ENCODE measurements at places on chromosomes 7 and 10.
A peak's percentile ranks its signal among the peaks of the same experiment; 100 is the strongest.

GRCh38 chr7:10703059-10703458 lies 270.6 kb upstream of the PHF14 start:
- DNase-seq: no peak

GRCh38 chr10:132335189-132336063 lies 3.4 kb downstream of the LRRC27 start:
- DNase-seq: no peak

DNA sequence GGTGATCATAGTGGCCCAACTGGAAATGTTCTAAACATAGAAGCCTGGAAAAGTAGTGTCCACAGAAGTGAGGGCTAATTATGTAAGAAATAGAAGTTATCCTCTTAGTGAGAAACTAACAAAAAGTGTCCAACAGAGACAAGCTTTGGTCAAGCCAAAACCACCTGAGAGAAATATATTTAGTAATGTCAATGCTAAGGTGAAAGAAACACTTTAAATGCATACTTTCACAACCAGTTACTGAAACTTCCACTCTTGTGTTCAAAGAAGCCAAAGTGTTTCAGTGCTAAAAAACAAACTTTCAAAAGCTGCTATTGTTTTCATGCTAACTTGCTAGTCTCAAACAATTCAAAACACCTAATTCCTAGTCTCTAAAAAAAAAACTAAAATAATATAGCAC lies 18.1 kb downstream of the RAB11FIP2 start:
- DNase-seq: no peak

DNA sequence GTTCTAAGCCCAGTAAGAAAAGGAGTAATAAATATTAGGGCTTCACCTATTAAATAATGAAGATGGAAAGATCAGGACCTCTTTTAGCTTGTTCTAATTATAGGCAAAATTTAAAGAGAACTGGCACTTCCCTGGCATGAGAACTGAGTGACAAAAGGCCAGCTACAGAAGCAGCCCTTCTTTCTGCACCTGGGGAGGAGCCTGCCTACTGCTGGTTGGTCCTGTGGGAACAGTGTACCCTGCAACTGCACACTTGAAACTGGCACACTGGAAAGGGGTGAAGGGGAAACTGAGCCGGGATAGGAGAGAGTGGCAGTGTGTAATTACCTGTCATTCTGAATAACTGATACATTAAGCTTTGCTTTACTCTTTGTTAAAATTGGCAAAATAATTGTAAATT lies 80.4 kb downstream of the SHH start:
- DNase-seq: no peak

- no peak for DNase-seq
Measured at GRCh38 chr7:151361193-151361959, 19.8 kb downstream of the NUB1 start.

- DNase-seq: no peak
Measured at GRCh38 chr7:44881066-44881600, 4.2 kb downstream of the PURB start.

DNA sequence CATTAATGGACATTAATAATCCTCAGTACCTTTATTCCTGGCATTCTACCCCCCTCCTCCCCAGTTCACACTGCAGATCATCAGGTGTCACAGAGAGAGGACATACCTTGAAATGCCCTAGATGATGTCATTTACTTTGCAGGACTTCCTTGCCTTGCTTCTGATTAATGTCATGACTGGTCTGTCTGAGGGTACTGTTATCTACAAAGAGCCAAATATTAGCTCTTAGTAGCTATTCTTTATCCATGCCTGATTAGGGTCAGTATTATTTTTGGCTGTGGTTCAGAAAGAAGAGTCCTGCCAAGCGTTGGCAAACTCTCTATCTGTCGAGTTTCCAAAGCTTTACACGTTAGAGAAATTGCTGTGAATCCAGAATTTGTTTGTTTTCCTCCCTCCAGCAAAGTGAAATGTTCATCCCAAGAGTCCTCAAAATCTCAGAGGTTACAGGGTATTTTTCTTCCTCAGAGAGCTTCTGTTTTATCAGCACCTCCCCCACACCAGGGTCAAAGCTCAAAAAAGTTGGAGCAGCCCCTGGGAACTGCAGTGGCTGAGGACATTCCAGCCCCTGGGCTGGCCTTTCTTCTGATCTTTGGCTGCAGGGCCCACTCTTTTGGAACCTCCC lies 12.6 kb downstream of the SCD start:
- DNase-seq: no peak

DNA sequence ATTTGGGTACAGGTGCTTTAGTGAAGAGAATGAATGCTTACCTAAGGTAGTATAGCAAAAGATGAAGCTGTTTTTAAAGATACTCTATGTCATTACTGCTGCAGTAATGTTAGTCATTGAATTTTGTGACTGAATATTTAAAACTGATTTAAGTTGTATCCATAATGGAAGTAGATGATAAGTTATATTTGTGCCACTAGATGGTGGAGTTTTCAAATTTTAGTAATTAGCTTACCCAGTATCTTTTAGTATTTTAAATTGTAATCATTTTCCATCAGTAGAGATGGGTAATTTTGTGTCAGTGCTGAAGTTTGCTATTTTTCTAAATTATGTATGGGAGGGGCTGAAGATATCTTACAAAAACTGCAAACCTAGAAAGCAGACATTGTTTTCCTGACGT lies 25.2 kb downstream of the HBP1 start:
- DNase-seq: no peak

DNA sequence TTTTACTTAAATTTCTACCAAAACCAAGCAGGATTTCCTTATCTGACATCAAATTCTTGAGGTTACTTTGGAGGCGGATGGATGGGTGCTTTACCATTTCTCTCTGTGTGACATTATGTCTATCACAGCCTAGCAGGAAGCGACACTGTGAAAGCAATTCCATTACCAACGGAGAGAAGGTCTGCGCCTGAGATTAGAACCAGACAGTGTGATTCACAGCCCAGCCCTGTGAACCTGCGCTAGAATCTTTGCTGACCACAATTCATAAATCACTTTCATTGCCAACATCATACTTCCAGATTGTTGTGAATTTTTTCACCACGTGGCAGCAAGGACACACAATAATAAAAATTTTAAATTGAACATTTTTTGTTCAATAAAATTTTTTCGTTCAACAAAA lies 126.5 kb downstream of the CUBN start:
- no peak for DNase-seq

GRCh38 chr7:76409537-76409936 lies at the start of gene SSC4D:
Gene SSC4D (minus strand): TSS chr7:76409697. CDS start chr7:76404439, 5,258 bp downstream.
- no peak for DNase-seq

DNA sequence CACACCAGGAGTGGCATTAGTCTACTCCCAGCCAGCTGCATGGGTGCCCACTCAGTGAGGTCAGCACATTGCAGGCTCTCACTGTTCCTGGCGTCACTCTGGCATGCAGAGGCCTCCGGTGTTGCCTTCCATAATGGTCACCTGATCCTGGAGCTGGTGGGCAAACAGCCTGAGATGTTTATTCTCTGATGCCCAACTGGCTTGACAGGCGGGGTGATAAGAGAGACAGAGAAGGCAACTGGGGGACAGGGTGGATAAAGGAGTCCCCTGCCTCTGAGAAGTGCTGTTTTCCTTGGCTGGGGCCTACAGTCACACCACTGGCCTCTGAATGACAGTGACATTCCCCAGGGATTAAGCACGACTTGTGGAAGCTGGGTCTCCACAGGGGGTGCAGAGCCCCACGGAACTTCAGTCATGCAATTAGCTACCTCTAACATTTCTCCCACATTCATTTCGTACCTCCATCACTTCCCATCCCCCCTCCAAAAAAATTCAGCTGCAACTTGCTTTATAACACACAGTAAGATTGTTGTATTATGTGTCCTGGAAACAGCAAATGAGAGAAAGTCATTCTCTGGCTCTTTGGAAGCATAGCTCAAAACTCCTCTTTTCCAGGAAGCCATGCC lies 7.1 kb upstream of the RBM20 start:
- DNase-seq: no peak

GRCh38 chr10:130411496-130412085 lies 275.4 kb downstream of the GLRX3 start:
- DNase-seq: no peak

DNA sequence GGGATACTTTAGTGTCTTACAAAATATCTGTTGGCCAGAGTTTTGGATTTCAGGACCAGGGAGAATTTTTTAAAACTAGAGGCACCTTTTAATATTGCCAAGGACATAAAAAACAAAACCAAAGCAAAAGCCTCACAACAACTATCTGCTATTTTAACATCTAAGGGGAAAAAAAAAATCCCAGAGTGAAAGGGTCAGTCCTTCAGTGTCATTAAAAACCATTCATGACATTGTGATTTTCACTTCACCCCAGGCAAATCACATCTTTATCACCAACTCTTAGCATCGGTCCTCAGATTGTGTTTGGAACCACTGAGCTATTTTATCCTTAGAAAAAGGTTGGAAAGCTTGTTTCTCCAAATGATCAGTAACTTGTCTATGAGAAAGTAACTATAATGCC lies 10.7 kb downstream of the CEP41 start:
- no peak for DNase-seq

DNA sequence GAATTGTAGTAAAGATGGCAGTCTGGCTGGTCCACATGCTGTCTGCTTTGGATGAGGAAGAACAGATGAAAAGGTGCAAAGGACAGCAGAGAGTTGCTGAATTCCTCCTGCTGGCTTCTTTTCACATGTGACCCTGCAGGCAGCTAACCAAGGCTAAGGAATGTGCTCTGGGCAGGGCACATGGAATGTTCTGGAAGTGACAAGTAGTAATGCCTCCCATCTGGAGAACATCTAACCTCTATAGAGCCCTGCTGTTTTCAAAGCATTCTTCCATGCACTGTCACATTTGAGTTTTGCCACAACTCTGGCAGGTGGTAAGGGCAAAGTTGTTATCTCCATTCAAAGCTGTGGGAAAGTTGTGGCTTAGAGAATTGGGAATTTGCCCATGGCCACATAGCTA lies 208.8 kb downstream of the STK31 start:
- no peak for DNase-seq

- DNase-seq: no peak
Measured at GRCh38 chr10:127524908-127525665, 24.0 kb upstream of the NPS start.

DNA sequence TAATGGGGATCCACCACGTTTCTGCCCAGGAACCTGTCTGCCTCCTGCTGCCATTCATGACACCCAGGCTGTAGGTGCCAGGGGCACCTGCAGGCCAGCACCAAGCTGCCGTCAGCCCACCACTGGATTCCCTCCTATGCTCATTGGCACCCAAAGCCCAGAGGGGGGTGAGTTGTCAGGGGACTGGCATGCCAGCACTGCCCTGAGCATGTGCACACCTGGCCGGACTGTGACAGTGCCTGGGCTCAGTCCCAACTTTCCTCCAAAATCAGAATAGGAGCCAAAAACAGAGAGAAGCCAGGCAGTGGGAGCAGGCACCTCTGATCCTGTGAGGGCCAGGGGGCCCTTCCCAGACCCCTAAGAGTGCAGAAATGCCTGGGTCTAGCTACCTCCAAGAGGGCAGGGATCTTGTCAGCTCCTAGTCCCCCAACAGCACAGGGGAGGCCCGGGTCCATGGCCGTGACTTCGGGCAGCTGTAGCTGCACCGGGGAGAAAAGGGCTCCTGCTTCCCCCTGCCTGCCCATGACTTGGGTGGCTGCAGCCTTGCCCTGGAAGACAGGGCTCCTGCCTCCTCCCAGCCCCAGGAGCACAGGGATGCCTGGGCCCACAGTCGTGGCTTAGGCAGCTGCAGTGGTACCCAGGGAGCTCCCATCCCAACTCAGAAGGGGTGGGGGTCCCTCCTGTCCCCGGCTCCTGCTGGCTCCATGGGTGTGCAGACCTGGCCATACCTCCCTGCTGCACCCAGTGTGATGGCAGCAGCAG lies 249.8 kb upstream of the DKK1 start:
- no peak for DNase-seq

DNA sequence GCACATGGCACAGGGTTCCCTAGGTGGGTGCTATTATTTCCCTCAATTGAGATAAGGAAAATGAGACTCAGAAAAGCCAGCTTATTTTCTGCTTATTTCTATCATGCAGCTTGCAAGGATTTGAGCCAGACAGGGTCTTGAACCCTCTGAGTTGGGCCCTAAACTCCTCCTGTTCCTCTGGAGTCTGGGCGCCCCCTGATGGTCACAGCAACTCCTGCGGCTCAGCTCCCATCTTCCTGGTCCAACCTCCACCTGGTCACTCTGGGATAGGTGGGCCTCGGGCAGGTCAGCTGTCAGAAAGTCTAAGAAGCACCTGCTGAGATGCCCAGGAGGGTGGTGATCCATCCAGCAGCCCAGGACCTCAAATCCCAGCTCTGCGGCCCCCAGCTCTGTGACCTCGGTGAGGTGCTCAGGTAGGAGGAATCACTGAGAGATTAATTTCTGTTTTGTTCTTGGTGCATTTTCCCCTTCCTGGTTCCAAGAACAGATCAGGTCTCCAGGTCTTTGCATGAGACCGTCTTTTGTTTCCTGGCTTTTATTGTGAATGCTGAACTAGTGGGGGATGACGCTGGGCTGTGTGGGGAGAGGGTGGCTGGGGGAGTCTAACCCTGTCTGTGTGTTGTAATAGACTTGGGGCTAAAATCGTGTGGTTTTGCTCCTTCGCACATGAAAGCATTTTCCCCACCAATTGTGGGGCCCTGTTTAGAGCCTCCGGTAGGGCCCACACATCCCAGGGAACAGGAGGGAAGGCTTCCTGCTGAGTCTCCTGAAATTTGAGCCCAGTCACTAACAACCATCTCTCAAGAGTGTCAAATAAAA lies 32.8 kb downstream of the TMEM130 start:
- DNase-seq: peak; percentile 18

DNA sequence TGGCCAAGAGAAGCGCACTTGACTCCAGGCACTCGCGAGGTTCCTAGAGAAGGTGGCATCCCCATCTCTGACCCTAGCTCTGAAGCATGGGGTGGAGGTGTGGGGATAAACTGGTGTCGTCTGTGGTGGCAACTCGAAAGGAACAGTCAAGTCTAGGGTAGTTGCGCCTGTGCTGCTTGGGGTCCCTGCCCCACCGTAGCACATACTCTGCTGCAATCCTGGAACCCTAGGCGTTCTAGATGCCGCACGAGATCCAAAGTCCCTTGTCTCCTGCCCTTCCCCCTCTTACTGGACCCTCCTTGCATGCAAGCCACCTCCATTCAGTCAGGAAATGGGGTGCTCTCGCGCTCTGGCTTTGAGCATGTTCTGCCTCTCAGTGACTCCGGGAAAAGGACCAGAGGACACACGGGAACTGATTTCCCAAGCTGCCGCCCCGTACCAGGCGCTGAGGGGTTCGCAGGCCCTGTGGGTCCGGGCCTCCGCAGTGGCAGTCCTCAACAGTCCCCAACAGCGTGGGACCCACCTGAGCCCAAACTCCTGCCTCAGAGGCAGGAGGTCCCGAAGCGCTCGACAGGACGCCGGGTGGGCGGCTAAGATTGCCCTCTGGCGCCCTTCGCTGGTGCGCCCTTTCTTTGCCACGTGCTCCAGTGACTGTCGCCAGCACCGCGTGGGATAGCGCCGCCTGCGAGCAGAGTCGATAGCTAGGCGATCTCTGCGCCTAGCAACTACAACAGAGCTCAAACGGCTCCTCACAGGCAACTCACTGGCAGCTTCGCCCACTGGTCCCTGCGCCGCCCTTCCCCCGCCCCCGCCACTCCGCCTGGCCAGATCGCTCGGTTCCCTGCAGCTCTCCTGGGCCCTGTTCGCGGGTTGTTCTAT lies 452.0 kb downstream of the REEP3 start:
- DNase-seq: no peak

GRCh38 chr7:32928785-32929298 lies 28.4 kb upstream of the FKBP9 start:
- DNase-seq: no peak
